ENCODE measurements at places on chromosomes 4 and X.
A peak's percentile ranks its signal among the peaks of the same experiment; 100 is the strongest.

DNA sequence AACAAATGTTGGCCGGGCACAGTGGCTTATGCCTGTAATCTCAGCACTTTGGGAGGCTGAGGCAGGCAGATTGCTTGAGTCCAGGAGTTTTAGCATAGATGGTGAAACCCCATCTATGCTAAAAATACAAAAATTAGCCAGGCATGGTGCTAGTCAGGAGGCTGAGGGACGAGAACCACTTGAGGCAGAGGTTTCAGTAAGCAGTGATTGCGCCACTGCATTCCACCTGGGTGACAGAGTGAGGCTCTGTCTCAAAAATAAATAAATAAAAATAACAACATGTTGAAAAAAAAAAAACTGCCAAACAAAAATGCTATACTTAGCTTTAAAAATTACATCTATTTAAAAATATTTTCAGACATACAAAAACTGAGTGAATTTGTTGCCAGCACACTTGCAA is 374.2 kb upstream of the SMIM31 start:
- no peak for DNase-seq

- no peak for DNase-seq
Observed at GRCh38 chr4:6576512-6576911, 1.5 kb downstream of the MAN2B2 start.

DNA sequence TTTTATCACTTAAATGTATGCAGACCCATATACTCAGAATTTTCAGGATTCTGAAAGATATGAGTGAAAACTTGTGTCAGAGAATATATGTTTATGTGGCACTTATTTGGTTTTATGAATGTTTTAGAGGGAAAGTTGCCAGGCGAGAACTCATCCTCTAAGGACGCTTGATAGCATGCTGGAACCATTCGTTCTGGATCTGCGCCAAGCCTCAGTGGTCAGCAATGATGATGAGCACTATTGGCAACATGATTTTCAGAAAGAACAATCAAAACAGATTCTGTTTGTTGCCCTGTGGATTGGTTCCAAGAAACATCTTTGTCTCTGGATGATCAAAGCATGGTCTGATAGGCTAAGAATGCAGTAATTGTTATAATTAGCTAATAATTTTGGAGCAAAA is 32.1 kb upstream of the RAPGEF2 start:
- DNase-seq: no peak

DNA sequence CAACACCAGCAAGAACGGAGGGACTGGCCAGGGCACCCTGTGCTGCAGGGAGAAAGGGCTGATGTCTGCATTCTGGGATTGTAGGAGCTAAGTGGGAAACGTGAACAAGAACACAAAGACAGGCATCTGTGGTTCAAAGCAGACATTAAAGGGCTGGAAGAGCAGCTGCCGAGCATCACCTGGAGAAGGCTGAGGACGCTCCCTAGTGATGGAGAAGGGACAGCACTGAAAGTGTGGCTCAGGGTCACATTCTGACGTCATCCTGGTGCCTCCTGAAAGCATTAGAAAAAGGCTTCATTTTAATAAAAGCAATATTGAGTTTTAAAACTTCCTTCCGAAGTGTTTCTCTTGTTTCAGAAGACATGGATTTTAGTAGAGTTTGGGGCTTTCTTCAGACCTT is 62.3 kb downstream of the CLDN22 start:
- no peak for DNase-seq

DNA sequence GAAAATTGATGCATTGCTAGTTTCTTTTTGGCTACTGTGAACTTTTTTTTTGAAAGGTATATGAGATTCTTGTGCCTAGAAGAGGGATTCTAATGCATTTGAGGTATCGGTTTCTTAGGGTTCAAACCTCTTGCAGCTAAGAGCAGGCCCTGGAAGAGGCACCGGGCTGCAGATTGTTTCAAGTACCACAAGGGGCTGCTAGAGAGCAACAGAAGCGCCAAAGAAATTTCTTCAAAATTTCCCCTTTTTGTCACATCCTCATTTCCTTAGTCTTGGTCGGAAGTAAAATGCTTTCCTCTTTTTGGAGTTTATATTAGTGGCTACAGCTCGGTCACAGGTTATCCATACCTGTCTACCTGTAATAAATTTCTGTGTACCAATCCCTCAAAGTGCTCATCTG is 89.8 kb downstream of the PDGFRA start:
- peak; percentile 2 for DNase-seq

GRCh38 chrX:147646949-147647723 is 264.6 kb upstream of the FMR1 start:
- no peak for DNase-seq

DNA sequence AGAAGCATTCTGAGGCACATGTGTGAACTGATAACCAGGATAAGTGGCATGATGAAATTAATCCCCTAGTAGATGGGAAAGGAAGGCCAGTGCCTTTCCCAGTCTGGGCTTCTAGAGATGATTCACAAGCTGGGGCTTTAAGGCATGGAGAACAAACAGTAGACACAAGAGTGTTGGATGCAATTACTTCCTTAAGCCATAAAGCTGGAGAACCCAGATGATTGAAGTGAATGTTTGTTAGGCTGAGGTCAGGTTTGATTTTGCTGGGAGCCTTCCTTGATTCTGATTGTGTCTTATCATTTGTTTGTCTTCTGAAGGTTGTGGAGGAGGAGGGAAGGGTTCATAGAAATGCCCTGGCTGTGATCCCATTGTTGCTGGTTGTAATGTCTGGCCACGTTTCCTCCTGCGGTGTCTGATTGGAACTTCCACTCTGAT is 125.2 kb downstream of the NHS start:
- no peak for DNase-seq

- DNase-seq: no peak
Observed at GRCh38 chr4:38062776-38063097, 102.5 kb downstream of the PTTG2 start.

- DNase-seq: no peak
Observed at GRCh38 chrX:153537080-153537479, 19.6 kb downstream of the ATP2B3 start.

DNA sequence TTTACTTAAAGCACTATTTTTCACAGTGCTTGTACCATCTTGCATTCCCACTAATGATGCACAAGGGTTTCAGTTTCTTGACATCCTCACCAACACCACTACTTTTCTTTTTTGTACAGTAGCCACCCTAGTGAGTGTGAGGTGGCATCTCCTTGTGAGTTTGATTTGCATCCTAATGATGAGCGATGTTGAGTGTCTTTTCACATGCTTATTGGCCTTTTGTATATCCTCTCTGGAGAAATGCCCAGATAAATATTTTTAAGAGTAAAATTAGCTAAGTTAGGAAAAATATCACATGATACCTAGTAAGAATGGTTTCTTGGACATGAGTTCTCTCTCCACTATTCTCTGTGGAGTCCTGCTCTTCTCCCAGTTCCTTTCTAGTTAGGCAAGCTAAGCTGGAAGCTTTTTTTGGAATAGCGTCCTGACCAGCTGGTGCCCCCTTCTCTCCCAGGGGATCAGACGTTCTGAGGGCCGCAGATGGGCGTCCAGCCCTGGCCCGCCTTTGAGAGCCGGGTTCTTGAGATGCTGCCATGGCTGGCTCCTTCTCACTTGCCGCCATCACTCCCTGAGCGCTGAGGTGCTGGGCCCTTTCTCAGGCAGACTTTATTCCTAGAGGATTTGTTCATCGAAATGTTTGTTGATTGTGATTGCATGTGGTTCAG is 132.1 kb downstream of the ARHGAP10 start:
- no peak for DNase-seq

DNA sequence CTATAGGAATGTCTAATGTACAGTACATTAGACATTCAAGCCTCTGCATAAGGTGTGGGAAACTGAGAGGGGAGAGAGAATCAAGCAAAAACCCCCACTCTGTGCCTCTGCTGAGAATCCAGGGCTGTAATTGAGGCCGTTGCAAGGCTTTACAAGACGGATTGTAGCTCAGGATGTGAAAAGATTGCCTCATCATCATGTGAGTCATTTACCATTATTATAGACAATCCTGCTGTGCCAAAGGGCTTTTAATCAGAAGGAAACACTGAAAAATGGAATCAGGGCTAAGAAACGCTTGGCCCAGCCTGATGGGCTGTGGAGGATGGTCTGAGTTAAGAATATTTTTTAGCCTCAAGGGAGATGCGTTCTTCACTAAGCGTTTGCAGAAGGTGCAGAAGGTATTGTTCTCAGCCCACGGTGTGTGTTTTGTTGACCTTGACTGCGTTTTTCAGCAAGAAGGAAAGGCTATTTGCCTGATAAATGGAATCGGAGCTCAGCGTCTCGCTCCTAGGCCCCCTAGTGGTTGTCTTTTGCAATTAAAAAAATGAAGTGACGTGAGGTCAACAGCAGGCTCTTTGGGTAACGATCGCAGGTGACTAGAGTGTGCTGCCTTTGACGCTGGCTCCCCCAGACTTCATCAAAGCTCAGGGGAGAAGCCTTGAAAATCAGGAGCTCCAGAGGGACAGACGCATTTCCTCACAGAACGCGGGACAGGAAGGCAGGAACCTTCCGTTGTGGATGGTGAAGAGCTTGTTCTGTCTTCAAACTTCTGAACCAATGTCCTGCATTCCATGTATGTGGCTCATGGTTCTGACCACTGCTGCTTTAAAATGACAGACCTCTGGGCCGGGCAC is 18.1 kb upstream of the CHRNA9 start:
- peak; percentile 50 for DNase-seq

- no peak for DNase-seq
Observed at GRCh38 chr4:8672486-8672885, 79.9 kb downstream of the CPZ start.

GRCh38 chr4:36392916-36393315 is 111.5 kb downstream of the DTHD1 start:
- DNase-seq: no peak

DNA sequence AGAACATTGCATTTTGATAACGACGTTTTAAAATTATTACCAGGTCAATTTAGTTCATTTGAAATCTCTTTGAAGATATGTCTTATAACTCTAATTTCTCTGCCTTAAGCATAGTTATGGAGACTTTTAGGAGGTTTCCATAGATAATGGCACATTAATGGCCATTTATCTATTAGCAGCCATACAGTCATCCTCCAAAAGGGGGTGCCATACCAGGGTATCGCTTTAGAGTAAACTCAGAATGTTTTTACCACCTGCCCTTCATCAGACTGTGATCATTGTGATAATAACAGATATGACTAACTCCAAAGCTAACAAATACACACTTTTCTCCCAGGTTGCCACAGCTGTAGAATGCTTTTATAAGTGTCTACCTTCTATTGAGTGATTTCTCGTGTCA is 461.5 kb downstream of the FSTL5 start:
- DNase-seq: no peak

GRCh38 chr4:40750461-40751258 is 905 bp downstream of the NSUN7 start:
- no peak for DNase-seq

GRCh38 chr4:2071252-2071911 is 12.3 kb downstream of the NAT8L start:
- DNase-seq: no peak

DNA sequence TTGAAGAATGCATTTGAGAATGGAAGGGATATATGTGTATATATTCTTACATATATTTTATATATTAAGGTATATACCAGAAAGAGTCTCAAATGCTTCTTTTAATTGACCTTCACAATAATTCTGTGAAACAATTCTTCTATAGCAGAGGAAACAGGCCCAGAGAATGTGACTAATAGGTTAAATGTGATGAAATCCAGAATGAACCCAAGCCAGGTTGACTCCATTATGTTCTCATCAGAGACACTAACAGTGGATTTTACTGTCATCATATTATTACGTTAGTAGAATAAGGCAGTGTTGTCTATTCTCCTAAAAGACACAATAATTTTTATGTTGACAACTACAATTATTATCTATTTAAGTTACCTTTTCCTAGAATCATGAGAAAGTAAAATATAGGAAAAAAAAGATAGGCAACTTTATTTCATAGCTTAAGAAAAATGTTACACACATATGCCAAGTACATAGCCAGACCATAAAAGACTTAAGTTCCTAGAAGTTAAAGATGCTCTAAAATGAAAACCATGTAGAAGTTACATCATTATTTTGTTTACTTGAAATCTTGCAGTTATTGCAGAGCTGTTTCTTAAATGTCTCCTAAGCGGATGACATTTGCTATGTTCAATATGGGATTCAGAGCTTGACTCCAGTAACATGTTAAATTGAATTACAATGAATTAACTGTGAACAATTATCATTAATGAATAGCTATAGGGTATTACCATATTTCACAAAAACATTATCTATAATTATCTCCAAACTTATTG is 56.2 kb upstream of the ANKRD50 start:
- DNase-seq: no peak

GRCh38 chr4:182068920-182069319 is 174.3 kb upstream of the TENM3 start:
- no peak for DNase-seq

GRCh38 chr4:166165829-166166420 is 292.9 kb downstream of the TLL1 start:
- DNase-seq: no peak

GRCh38 chr4:19999276-19999675 is 252.4 kb upstream of the SLIT2 start:
- DNase-seq: no peak

DNA sequence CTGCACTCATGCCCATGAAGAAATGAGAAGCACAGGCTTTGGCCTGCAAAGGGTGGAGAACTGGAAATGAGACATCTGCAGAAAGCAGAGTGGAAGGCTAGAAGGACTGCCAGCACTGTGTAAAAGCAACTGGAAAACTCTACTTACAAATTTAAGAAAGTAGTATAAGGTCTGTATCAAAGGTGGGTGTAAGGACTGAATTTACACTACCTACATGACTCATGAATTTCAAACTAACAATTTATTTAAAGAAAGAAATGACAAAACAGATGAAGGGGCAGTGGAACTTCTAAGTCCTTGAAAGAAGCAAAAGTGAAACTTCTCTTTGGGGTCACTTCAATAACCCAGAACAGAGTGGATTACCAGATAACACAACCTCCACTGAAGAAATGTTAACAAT is 71.2 kb downstream of the SLC10A7 start:
- no peak for DNase-seq

DNA sequence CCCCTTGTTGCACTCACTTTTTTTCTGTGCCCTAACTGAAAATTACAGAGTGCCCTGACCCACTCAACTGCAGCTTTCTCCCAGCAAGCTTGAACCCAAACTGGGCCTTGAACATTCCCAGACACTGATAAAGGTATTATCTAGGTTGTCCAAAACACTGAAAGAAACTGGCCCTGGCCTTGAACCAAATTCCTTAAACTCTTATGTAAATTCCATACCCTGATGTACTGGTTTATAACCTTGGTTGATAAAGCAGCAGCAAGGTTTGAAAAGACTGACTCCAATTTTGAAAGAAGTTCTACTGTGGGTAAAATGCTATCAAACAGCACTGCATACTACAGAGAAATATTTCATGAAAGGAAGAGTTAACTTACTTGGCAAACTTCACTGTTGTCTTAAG is 125.6 kb downstream of the PHF8 start:
- DNase-seq: no peak

DNA sequence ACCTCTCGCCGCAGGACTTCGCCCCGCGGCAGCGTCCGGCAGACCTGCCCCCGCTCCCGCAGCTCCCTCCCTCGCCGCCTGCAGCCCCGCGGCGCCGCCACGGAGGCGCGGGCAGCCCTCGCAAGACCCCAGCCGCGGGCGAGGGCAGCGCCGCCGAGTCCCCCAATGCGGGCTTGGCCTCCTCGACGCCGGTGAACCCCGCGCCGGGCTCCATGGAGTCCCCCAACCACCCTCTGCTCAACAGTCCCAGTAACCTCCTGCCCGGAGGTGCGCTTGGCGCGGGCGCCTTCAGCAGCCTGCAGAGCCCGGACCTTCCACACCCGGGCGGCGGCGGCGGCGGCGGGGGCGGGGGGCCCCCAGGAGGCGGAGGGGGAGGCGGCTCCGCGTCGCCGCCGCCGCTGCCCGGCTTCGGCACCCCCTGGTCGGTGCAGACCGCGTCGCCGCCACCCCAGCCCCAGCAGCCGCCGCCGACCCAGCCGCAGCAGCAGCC is 1.2 kb downstream of the CPEB2 start:
- peak; percentile 33 for DNase-seq

GRCh38 chrX:135591871-135592270 is 71.4 kb downstream of the INTS6L start:
- DNase-seq: no peak
